ENCODE measurements at places on chromosomes 2 and 18. TPM values are rescaled to one million over a fixed set of nuclear protein-coding genes. Genes with fewer than 3 reads are reported as not detected.

DNA sequence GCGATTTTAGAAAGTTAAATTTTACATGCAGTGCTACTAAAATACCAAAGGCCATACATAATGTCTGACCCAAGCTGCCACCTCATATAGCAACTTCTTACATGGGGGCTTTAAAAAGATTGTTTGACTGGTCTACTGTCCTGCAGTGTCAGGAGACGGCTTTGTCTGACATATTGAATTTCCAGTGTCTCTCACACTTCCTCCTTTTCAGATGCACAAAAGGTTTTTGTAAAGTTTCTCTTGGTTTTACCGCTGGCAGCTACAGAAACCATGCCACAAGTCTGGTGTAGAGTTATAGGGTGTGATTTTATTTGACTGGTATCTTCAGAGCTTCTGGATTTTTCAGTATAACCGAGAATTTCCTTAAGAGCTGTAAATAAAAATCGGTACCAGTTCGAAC is 1.1 kb upstream of the ASAP2 start:
- peak overlapping the region; percentile 46 for H3K4me3 ChIP-seq
- peak overlapping the region; percentile 67 for H3K27ac ChIP-seq
- no peak for DNase-seq

DNA sequence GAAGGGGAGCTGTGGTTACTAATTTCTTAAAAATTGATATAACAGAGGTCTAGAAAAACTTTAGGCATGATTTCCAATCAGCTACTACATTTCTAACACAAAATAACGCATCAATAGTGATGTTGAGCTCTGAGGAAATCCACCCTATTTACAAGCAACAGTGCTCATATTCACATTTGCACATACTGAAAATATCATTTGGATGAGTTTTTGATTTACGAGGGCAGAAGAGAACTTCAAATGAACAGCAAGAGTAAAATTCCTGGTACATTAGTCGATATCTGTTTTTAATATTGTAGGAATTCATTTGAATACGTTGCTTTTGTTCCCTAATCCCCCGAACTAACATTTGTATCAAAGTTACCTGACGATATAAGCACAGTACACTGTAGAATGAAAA is 761.0 kb upstream of the POU3F3 start:
- H3K27me3 ChIP-seq, result no peaks in the 10 kb centered on the region
- no peaks in the 10 kb centered on the region for H3K36me3 ChIP-seq
- H3K4me1 ChIP-seq, result no peaks in the 10 kb centered on the region
- H3K4me3 ChIP-seq, result no peak overlapping the region
- no peak for DNase-seq
- H3K27ac ChIP-seq, result no peak overlapping the region

- no peak for DNase-seq
- H3K27me3 ChIP-seq, result no peaks in the 10 kb centered on the region
- H3K27ac ChIP-seq, result no peak overlapping the region
- no peak overlapping the region for H3K4me3 ChIP-seq
- H3K36me3 ChIP-seq, result no peaks in the 10 kb centered on the region
Observed at GRCh38 chr2:160125828-160126227, 63.4 kb upstream of the PLA2R1 start.

The IL18RAP gene
- total RNA-seq, result 1.9 TPM
